H1 (cell line): ENCODE measurements at places on chromosomes 12 and 14.
A peak's percentile ranks its signal among the peaks of the same experiment; 100 is the strongest.

GRCh38 chr12:2385529-2385928, 332.7 kb downstream of the CACNA1C start:
- DNase-seq: no peak

DNA sequence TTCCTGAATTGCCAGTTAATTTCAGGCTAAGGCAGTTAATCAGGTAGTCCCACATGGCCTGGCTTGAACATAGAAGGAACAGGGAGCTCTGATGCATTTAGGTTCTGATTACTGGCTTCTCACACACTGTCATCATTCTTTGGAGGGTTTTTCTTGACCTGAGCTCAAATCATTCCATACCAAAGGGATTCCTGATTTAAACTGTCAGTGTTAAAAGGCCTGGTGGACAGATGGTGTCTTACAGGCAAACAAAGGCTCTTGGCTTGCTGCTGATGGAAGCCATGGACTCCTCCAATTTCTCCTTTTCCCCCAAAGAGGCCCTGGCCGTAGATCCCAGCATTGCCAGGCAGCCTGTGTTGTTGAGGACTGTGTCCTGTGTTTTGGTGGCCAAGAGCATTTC, 30.2 kb downstream of the CACNA1C start:
- no peak for DNase-seq

DNA sequence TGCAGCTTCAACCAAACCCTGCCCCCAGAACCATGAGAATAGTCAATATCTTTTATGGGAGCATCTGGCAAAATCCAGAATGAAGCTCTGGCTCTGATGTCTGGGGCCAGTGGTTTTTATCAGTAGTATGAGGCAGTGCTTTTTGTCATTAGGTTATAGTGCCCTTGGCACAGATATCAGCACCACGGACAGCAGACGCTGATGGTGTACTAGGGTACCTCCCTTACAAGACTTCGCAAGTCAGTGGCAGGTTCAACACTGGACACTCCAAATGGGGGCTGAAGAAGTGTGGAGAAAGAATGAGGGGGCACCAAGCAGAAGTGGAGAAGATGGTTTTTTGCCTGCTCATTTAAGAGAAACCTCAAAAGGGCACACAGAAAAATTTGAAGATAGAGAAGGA, 68.2 kb upstream of the E2F7 start:
- DNase-seq: no peak

- DNase-seq: no peak
These were observed 65.8 kb downstream of the NUMB start for GRCh38 chr14:73392329-73393257.

DNA sequence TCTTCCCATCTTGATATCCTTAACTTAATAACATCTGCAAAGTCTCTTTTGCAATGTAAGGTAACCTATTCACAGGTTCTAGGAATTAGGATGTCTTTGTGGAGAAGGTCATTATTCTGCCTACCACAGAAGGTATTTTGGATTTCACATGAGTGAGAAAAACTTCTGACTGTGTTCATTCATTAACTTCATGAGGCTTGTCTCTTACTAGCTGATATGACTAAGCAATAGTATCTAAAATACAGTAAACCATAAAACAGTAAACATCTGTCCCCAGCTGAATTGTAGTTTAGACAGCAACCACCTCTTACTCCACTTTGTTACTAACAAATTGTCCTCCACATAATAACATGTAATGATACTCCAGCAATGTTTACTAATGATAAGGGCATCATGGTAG, 198.1 kb downstream of the SEC23A start:
- no peak for DNase-seq

DNA sequence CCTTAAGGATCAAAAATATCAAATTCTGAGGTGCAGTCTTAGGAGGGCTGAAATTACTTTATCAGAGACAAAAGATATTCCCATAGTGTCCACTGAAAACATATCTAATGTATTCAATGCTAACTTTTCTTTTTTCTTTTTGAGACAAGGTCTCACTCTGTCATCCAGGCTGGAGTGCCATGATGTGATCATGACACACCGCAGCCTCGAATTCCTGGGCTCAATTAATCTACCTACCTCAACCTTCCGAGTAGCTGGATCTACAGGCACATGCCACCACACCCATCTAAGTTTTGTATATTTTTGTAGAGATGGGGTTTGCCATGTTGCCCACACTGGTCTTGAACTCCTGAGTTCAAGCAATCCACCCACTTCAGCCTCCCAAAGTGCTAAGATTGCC, 68.3 kb downstream of the ZC3H14 start:
- no peak for DNase-seq

DNA sequence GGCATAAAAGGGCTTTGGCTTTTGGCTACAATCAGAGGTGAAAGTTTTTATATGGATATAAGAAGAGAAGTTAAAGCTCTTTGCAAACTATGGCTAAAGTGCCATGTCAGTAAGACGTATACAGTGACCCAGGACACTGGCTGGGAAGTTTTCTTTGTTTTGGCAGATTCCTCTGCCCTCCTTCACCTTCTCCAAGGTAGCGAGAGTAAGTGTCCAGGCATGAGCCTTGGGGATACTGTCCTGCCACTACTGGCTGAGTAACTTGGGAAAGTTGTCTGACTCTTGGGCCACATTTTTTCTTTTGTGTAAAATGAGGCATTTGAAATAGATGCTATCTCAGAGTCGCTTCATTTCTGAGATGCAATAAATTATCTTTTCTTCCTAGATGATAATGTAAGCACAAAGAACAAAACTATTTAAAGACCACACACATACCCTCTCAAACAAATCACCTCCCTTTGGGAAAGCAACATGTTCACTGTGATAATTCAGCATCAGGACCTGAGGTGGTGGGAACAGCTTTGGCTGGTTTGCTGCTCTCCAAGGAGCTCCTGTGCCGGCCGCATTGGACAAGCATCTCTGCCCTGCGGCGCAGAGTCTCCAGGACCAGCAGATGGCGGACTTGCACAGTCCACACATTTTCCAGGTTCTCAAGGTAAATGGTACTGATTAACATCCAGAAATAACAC, 106.3 kb downstream of the PTCSC3 start:
- DNase-seq: peak; percentile 44

DNA sequence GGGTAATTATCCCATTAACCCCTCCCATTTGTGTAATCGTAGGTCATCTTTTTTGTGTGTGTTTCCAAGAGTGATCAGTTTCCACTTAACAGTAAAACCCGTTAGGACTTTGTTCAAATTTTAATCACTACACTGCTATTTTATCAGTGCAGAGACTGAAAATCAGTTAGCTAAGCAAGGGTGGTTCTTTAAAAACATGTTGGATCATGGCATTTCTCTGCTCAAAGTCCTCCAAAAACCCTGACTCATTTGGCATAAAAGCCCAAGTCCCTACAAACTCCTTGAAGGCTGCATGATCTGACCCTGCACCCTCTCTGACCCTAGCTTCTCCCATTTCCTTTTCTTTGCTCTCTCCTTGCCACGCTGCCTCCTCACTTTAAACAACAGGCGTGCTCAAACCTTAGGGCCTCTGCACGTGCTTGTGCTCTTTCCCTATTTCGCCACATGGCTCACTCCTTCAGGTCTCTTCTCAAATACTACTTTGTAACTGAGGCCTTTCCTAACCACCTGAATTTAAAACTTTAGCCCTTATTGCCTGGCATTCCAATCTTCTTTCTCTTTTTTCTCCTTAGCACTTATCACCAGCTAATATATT, 13.2 kb upstream of the OVCH1 start:
- DNase-seq: no peak

DNA sequence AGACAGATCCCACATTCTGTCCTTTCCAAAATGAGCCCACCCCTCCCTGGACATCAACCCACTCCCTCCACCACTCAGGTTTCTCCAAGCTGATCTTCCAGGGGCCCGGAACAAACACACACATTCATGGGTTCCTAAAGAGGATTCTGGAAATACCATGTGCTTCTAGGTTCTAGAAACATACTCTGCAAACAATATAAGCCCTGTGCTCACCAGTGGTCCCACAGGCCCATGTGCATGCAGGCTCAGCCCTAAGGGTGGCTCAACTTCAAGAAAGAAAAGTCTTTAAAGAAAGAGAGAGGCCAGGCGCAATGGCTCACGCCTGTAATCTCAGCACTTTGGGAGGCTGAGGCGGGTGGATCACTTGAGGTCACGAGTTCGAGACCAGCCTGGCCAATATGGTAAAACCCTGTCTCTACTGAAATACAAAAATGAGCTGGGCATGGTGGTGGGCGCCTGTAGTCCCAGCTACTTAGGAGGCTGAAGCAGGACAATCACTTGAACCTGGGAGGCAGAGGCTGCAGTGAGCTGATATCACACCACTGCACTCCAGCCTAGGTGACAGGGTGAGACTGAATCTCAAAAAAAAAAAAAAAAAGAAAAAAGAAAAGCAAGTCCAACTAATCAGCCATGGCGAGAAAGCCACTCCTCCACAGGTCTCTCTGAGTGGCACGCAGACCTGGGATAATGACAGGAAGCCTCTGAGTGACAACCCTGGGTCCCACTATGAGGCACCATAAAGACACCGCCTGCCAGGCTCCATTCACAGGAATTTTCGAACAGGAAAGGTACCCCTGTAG, 59.5 kb upstream of the PNMA1 start:
- no peak for DNase-seq

GRCh38 chr12:106317406-106318082, 15.0 kb downstream of the TCP11L2 start:
- DNase-seq: no peak

DNA sequence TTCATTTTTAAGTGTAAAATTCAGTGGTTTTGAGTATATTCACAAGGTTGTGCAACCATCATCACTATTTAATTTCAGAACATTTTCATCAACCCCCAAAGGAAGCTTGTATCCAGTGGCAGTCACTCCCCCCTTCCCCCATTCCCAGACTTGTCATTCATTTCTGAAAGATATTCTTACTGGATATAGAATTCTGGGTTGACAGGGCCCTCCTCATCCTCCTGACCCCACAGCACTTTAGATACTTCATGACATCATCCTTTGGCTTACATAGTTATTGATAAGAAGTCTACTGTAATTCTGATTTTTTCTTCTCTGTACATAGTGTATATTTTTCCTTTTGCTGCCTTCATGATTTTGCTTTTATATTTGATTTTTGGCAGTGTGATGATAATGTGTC, 8.8 kb upstream of the ADGRD1 start:
- DNase-seq: no peak

DNA sequence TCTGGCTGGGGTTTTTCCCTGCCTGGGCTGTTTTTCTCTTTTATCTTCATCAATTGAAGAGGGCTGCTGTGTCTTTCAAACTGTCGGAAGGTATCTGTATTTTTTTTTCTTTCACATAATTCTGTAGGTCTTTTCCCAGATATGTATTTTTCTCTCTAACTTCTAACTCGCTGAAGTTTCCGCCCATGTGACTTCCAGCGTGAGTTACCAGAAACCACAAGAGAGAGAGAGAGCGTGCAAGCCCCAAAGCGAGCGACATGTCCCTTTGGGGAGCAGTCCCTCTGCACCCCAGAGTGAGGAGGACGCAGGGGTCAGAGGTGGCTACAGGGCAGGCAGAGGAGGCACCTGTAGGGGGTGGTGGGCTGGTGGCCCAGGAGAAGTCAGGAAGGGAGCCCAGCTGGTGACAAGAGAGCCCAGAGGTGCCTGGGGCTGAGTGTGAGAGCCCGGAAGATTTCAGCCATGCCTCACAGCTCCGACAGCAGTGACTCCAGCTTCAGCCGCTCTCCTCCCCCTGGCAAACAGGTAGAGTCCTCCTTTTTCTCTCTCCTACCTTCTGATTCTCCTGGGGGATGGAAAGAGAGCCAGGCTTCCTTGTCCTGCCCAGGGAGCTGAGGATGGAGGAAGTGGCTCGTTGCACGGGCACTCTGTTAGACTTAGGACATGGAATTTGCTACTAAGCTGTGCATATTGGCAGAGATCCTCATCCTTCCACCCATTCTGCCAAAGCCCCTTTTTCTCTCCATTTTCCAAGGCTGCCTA, at the start of gene BATF:
Gene BATF, plus strand, starts transcription at position 246 of the 759 bp plus-strand sequence. Its CDS starts 214 bp downstream, at position 460.
- DNase-seq: no peak

GRCh38 chr12:131131808-131132117, 178.1 kb downstream of the ADGRD1 start:
- DNase-seq: no peak

DNA sequence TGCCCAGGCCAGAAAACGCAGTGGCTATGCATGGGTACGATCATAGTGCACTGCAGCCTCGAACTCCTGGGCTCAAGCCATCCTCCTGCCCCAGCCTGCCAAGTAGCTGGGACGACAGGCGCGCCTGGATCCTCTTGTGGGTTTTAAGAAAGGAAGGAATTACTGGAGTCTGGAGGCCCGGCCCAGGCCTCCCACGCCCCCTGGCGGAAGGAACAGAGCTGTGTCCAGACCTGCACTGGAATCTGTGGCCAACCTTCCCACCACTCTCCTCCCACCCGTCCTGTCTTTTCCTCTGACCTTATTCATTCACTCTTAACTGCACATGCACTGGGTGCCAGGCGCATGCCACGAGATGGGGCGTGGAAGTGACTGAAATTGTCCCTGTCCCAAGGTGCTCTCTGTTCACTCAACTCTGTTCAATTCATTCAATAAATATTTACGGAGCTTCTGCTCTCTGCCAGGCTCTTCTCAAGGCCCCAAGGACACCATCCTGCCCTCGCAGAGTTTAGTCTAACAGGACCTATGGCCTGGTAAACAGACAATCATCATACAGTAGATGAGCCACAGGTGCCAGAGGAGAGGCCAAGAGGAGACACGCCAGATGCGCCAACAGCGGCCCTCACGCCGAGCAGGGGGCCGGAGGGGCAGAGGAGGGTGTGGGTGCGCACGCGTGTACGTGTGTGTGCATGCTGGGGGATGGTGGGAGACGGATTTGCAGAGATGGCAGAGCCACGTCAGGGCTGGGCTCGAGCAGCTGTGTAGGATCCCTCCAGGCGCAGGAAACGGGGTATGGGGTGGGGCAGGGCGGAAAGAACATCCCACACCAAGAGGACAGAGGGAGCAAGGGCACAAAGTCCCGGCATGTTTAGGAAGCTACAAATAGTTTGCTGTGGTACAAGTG, 13.7 kb upstream of the TMEM106C start:
- DNase-seq: peak; percentile 87

GRCh38 chr14:76767681-76768656, 6.7 kb downstream of the VASH1 start:
- DNase-seq: no peak

GRCh38 chr14:69317102-69317755, 57.3 kb downstream of the GALNT16 start:
- DNase-seq: no peak

GRCh38 chr14:61268812-61269211, 12.3 kb downstream of the TMEM30B start:
- DNase-seq: no peak

GRCh38 chr12:52213564-52214420, 19.3 kb upstream of the KRT7 start:
- peak; percentile 99 for DNase-seq

GRCh38 chr12:40313928-40314327, 89.1 kb downstream of the LRRK2 start:
- no peak for DNase-seq

DNA sequence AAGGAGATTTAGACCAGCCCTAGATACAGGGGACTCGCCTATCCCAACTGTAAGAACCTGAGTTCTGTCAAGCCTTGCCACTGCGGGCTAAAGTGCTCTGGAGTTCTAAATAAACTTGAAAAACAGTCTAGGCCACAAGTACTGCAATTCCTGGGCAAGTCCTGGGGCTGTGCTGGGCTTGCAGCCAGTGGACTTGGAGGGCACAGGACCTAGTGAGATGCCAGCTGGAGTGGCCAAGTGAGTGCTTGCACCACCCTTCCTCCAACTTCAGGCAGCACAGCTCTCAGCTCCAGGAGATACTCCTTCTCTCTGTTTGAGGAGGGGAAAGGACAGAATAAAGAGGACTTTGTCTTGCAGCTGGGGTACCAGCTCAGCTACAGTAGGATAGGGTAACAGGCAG, 307.6 kb upstream of the FBXO33 start:
- DNase-seq: no peak
